ENCODE measurements at places on chromosomes 1 and 21. TPM values are rescaled to one million over a fixed set of nuclear protein-coding genes. Genes with fewer than 3 reads are reported as not detected.

Gene OR2T35
- not detected for total RNA-seq

Gene RIPPLY3
- total RNA-seq: not detected

Gene PARK7
- total RNA-seq: 583 TPM

Gene RORC
- total RNA-seq: 1.5 TPM

Gene TSSK3
- total RNA-seq: 1.1 TPM

Gene SLC30A2
- total RNA-seq: not detected

Gene DSCAM
- not detected for total RNA-seq

Gene ECM1
- 1.3 TPM for total RNA-seq

Gene ZNF669
- total RNA-seq: 9.4 TPM

Gene NBPF4
- 0.11 TPM for total RNA-seq

Gene SEMA6C
- total RNA-seq: 2.9 TPM

Gene AGMAT
- 18.5 TPM for total RNA-seq

Gene COL24A1
- total RNA-seq: not detected

Gene PLA2G2C
- total RNA-seq: not detected

Gene LYPD8
- not detected for total RNA-seq

Gene FAM110D
- total RNA-seq: not detected

Gene CADM3
- total RNA-seq: not detected

Gene CELA2A
- total RNA-seq: not detected

Gene PLD5
- total RNA-seq: not detected

Gene C1orf141
- total RNA-seq: not detected

Gene CSMD2
- total RNA-seq: not detected

Gene ZYG11A
- total RNA-seq: 0.04 TPM

Gene FCRL3
- 8.5 TPM for total RNA-seq

Gene ARHGEF10L
- total RNA-seq: 0.24 TPM

Gene LRRC38
- total RNA-seq: not detected

Gene FAAP20
- total RNA-seq: 72.5 TPM

Gene CCDC17
- total RNA-seq: 1.4 TPM

Gene NBPF10
- total RNA-seq: 0.89 TPM

Gene BEND5
- 1.1 TPM for total RNA-seq

Gene KCNE2
- not detected for total RNA-seq

Gene RNU1-2
- total RNA-seq: 1,300 TPM

Gene CASZ1
- total RNA-seq: 10.5 TPM

Gene LIN28A
- not detected for total RNA-seq

Gene SPRR2G
- total RNA-seq: not detected

Gene DEPDC1
- total RNA-seq: 11.4 TPM

Gene ARTN
- total RNA-seq: 0.49 TPM

Gene FCMR
- 75.1 TPM for total RNA-seq

Gene DPYD
- total RNA-seq: 9.6 TPM

Gene HENMT1
- total RNA-seq: 31.3 TPM

Gene SLC35F3
- total RNA-seq: 6.9 TPM

Gene CFAP45
- total RNA-seq: 1.2 TPM

Gene TMEM51
- 0.11 TPM for total RNA-seq

Gene KCNC4
- 8.4 TPM for total RNA-seq

Gene C1orf116
- not detected for total RNA-seq

Gene PKP1
- not detected for total RNA-seq

Gene GSTM1
- not detected for total RNA-seq

Gene TDRD5
- total RNA-seq: not detected

Gene ALX3
- total RNA-seq: not detected

Gene AK5
- total RNA-seq: 1.1 TPM

Gene OLFML2B
- total RNA-seq: 0.22 TPM

Gene FAM163A
- total RNA-seq: not detected

Gene LCE3E
- total RNA-seq: not detected

Gene RASSF5
- 163 TPM for total RNA-seq

Gene TTLL7
- total RNA-seq: 0.85 TPM

Gene SLC25A34
- 0.94 TPM for total RNA-seq

Gene HRNR
- total RNA-seq: not detected

Measured in CD8-positive, alpha-beta memory T cell (primary cell).